ENCODE measurements at places on chromosomes 3 and 15.

DNA sequence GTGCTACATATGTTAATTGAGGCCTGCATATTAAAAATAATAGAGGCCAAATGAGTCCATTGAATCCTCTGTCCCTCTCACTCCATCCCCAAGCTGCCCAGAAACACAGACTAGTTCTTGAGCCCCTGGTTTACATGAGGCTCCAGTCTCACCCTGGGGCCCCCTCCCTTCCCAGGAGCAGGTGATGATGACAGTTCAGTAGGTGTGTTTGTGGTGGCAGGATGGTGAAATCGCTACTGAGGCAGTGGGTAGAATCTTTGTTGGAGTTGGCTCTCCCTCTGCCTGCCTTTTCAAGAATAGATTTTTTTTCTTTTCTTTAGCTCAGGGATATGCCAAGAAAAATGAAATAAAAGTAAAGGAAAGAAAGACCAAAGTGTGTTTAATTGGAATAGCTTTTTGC is 288.7 kb downstream of the EPHB1 start:
- DNase-seq, result no peak

GRCh38 chr3:9398700-9399336 is 1.4 kb downstream of the SETD5 start:
- DNase-seq, result no peak

DNA sequence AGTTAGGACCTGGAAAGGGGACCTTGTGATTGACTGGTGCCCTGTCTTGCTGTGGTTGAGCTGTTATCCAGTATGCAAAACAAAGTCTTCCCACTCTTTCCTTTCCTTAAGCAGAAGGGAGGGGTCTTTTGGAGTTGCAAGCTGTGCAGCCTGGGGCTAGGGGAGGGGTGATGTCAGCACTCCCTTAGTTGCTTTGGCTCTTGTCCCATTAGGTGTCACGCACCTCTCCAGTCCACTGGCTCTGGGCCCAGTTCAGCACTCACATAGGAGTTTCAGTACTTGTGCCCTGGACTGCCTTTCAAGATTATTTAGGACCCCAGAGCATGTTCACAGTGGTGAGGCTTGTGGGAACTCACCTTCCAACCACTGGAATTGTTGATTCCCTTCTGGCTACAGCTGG is 238.5 kb downstream of the DOCK3 start:
- DNase-seq, result no peak

DNA sequence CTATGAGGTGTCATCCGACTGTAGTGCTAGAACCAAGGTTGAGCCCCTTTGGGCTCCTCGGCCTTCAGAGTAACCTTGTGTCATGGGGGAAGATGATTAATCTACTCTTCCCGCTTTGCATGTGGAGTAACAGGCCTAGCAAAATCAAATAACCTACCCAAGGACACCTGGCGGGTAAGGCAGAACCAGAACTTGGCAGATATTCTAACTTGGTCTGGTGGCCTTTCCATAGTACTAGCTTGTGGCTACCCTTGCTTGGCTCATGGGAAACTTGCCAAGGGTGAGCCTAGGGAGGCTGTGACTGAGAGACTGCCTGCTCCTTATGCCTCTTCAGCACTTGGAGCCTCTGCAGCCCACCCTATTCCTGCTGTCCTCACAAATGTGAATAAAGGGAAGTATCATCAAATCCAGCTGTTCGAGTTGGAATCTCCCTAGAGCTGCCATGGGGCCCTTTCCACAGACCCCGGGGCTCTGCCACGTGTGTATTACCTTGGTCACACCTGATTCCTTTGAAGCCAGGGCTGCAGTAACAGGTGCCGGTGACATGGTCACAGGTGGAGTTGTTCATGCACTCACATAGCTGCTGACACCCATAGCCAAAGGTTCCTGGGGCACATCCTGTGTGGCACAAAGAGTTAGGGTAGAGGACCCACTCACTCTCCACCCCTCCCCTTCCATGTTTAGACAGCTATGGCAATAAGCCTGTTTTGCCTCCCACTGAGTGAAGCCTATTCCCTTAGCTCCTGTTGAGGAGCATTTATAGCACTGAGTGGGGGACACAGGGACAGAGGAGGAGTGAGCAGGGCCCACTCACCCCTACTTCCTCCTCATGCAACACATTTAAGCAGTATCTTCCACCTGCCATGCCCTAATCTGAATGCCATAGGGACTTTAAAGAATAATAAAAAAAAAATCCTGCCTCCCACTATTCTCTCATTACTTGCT is 46.0 kb downstream of the RAB11A start:
- no peak for DNase-seq

GRCh38 chr3:153957421-153957820 is 163.8 kb upstream of the ARHGEF26 start:
- DNase-seq, result no peak

DNA sequence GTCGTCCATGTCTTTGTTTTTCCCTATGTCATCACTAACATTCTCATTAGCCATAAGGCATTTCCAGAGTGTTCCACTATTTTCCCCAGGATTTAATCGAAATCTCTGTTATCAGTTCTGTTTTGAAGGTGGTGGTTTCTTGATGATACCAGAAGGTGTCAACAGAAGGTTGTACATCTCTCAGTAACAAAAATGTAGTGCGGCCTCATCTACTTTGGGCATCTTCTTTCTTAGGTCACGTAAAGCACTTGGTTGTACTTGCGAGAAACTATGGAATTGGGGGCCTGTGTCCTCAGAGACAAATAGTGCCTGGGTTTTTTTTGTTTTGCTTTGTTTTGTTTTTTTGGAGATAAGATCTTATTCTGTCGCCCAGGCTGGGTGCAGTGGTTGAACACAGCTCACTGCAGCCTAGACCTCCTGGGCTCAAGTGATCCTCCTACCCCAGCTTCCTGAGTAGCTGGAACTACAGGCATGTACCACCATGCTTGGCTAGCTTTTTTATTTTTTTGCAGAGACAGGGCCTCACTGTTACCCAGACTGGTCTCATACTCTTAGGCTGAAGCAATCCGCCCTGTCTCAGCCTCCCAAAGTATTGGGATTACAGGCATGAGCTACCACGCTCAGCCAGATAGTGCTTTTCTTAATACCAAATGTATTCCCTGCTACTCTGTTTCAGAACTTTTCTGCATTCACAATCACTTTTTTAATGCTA is 61.2 kb upstream of the FURIN start:
- DNase-seq, result peak; percentile 65

DNA sequence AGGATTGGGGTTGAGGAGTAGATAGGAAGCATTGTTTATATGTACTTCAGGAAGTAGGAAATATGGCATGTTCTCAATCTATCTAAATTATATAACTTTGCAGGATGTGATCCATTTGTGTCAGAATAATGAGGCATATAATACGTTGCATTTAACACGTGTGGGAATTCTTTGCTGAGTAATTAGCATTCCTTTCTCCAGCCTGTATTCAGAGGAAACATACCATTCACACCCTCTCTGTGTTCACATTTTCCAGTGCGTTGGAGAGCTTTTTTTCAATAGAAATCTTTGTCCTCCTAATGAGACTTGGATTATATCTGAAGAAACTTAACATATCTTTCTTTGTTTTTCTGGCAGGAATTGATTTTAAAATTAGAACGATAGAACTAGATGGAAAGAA is 33.0 kb upstream of the APH1B start:
- no peak for DNase-seq

- peak; percentile 41 for DNase-seq
These were observed 62.3 kb upstream of the PLSCR4 start for GRCh38 chr3:146313031-146313745.

- no peak for DNase-seq
These were observed 67.9 kb upstream of the RBP1 start for GRCh38 chr3:139607257-139608107.

- peak; percentile 31 for DNase-seq
These were observed 135.0 kb upstream of the WNT5A start for GRCh38 chr3:55622116-55622515.

- peak; percentile 33 for DNase-seq
These were observed 187.3 kb upstream of the TSC22D2 start for GRCh38 chr3:150220799-150221198.

GRCh38 chr15:48984811-48985352 is 21.2 kb upstream of the SHC4 start:
- no peak for DNase-seq

GRCh38 chr3:22443571-22444233 is 692.7 kb upstream of the ZNF385D start:
- no peak for DNase-seq

DNA sequence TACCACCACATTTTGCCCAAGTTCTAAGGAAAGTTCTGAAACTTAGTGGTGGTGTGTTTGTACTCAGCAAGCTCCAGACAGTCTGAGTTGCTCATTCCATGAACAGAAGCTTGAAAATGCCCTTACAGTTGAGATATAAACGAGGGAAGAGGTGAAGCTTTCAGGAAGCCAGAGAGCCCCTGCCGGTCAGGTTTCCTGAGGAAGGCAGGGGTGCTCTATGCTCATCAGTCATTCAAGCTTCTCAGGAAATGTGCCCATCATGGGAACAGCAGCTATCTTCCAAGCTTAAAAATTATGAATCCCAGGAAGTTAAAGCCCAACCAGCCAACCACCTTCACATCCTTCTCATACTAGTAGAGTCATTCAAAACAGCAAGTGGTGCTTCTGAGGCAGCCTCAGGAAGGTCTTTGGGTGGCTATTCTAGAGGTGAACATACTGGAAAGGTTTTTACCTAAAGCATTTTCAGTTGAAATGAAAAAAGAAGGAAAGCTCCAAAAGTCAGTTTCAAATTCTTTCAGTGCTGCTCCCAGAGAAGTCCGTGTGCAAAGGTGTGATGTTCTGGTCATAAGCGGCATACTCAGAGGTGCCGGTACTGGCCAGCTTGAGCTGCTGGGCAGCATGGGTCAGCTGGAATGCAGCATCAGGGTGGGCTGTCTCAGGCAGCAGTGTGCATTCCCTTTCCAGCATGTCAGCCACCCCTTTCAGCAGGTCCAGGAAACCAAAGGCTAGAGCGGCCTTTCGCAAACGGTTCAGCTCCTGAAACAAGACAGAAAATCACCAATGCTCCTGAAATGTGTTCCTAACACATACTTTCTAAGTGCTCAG is 31.8 kb downstream of the INTS14 start:
- peak; percentile 8 for DNase-seq

- peak; percentile 63 for DNase-seq
These were observed 12.6 kb upstream of the LMAN1L start for GRCh38 chr15:74799856-74800558.

DNA sequence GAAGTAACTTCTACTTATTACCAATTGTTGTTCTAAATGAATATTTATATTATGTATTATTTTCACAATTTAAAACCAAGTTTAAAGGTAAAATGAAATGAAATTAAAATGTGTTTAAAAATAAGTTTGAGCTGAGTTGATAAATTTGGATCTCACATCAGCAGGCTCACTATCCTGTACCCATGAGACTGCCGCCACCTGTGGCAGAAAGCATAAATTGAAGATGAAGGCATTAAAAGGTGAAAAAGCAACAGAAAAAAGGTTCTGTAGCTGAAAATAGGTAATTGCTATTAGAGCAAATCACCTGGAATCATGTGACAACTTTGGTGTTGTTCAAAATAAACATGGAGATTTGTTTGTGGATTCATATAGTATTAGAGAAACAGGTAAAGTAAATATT is 133.0 kb upstream of the CADM2 start:
- no peak for DNase-seq

DNA sequence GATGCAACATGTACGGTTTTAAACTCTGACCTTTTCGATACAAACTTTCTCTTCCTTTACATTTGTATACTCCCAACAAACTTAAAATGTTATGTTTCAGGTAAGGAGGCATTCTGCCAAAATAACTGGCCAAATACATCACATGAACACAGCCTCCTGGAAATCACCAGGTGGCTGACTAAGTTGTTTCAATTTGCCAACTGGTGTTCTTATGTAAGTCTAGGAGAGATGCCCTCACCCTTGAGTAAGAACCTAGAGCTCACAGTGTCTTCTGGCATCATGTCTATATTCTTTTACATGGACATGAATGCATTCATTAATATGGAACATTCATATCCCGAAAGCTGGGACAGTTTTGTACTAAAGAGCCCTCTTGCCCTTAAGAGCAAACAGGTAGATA is 341.1 kb upstream of the NR2F2 start:
- no peak for DNase-seq

DNA sequence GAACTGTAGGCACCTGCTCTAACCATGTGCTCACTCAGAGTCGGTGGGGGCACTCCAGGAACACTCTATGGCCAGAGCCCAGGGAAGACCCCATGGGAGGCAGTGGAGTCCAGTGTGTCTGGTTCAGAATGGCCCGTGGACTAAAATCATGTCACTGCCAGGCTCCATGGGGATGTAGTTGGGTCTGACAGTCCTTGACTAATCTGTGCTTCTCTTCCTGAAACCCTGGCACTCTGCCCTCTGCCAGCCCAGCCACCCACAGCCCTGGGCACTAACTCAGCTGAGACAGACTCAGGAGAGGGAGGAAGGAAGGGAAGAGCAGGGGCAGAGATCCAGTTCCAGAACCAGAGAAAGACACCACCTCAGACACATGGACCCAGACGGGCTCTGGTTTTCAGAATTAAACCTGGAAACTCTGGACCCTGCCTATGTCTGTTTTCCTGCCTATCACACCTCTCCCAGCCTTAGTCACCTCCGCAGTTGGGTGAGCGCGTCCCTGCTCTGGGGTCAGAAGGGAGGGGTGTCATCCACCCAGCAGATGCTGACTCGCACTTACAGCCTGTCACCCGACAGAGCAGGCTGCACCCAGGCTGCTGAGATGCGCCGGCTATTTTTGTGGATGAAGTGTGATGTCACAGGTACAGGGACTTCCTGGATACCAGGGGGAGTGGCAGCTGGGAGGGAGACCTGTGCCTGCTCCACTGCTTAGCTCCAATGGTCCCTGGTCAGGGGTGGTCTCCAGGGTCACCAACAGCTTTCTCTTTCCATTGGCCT is 56.8 kb upstream of the INSYN1 start:
- no peak for DNase-seq

- DNase-seq, result no peak
These were observed 297.9 kb downstream of the GABRG3 start for GRCh38 chr15:27268923-27269322.

DNA sequence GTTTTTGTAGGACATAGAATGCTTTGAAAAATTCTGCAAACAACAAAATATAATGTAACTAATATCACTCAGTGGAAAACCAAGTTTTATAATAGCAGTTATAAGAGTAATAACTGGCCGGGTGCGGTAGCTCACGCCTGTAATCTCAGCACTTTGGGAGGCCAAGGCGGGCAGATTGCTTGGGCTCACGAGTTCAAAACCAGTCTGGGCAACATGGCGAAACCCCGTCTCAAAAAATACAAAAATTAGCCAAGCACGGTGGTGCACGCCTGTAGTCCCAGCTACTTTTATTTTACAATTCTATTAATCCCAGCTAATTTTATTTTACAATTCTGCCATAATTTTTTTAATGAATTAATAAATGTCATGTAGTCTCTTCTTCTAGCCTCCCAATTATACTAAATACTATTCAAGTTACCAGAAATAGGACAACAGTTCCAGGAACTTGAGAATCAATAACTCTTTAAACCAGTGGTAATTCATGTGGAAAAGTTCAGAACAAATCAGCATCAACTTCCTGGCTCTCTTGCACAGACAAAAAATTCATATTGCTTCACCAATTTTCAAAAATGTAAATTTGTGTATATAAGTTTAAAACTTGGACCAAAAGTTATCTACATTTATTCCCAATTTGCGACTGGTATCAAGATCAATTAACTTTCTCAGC is 2.2 kb downstream of the DENND4A start:
- DNase-seq, result no peak

All from SJSA1 (cell line).